ENCODE measurements at places on chromosomes 1 and 21.

DNA sequence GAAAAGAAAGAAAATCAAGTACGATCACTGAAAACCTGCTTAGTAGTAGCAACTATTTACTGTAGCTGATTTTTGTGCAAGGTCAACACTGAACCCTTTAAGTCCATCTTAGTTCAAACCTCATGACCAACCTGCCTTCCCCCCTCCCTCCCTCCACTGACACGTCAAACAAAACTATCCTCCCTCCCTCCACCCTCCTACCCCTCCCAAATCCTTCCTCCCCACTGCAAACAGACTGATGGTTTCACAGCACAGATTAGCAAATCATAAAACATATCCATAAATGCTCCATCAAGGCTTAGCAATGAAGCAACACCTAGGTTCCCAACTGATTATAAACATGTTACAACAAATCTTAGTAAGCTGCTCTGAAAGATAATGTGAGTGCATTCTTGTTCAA, 164.3 kb upstream of the GREM2 start:
- no peak for DNase-seq

GRCh38 chr1:205082431-205082830, 1.8 kb downstream of the TMEM81 start:
- no peak for DNase-seq

DNA sequence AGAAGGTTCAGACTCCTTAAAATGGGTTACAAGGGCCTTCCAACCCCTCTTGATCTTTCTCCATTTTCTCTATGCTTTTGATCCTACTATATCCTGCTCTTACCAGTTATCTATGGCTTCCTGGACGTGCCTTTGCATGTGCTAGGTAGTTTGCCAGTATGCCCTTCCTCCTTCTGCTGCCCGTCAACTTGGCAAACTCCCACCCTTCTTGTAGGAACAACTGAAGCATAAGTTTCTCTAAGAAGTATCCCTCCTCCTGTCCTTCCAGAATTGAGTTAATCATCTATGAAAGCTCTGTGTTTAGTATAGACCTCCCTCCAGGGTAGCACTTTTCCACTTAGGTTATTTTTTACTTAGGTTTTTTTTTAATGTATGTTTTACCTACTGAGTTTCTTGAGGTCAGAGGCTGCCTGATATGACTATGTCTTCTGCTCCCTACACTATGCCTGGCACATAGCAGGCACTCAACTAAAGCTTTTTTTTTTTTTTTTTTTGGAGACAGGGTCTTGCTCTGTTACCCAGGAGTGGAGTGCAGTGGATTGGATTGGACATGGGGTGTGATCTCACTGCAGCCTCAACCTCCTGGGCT, 10.0 kb upstream of the IGSF3 start:
- no peak for DNase-seq

GRCh38 chr1:162699366-162699765, 67.1 kb downstream of the DDR2 start:
- DNase-seq, result no peak

- DNase-seq, result no peak
Measured at GRCh38 chr1:101379037-101379436, 142.2 kb downstream of the S1PR1 start.

- DNase-seq, result no peak
Measured at GRCh38 chr1:181152892-181153633, 64.6 kb downstream of the IER5 start.

- no peak for DNase-seq
Measured at GRCh38 chr1:6454856-6455751, 10.9 kb downstream of the TNFRSF25 start.

DNA sequence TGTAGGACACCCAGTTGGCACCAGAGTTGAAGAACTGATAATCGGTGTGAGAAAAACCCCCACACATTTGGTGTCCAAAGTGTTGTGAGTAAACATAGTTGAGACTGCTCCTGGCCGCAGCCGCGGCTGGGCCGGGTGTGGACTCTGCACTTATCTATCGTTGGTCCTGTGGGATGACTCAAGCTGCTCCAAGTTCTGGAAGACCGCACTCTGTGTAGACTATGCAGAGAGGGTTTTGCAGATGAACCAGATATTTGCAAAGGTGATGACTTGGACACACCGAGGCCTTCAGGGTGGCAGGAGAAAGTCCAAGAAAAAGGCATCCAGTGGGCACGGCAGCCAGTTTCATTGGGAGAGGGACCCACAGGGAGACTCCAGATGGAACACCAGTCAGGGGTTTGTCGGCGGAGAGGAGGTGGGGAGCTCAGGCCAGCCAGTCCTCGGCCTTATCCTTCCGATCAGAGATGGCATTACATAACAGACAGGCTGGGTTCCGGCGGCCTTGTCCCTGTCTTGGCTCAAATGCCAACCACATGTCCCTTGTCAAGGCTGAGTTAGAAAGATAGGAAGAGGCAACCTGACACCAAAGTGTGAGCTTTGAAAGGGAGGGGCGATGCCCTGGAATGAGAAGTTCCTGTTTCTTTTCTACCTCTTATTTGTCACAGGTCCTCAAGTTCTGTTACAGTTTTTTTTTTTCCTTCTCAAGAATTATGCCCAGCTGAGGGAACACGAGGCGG, 21.1 kb downstream of the C2CD2 start:
- DNase-seq, result no peak

GRCh38 chr1:226542623-226543103, 5.9 kb upstream of the STUM start:
- no peak for DNase-seq

GRCh38 chr1:21090463-21090862, 86.2 kb downstream of the EIF4G3 start:
- DNase-seq, result no peak
